WTC11 (cell line): ENCODE measurements at places on chromosomes 2 and 18.

- peak; percentile 65 for DNase-seq
Measured at GRCh38 chr2:225400060-225400511, 576 bp downstream of the NYAP2 start.

DNA sequence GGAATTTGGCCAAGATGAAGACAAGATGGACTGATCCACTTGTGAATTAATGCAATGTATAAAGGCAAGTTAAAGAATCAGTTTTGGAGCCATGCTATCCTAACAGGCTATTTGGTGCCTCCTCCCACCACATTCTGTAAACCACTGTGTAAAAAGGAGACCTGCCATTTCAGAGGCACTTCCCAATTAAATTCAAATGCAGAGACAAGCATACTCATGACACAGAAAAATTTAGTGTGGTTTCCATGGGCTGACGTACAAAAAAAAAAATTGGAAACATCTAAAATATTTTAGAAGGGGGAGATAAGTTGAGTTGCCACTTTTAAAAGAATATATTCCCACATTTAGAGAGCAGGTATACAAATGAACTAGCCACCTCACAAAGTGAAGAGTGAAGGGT is 112.1 kb downstream of the TCF4 start:
- DNase-seq, result no peak

DNA sequence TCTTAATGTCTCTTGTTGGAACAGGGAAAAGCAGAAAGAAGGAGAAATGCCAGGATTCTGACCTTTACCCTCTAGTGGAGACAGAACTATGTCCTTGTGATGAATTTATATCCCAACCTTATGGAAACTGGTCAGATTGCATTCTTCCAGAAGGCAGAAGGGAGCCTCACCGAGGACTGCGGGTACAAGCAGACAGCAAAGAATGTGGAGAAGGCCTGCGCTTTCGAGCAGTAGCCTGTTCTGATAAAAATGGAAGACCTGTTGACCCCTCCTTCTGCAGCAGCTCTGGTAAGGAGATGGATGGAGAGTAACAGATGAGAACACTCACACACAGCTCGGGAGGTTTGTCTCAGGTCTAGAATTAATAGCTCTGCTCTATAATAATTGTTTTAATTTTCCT is 552.7 kb upstream of the HNMT start:
- DNase-seq, result no peak

DNA sequence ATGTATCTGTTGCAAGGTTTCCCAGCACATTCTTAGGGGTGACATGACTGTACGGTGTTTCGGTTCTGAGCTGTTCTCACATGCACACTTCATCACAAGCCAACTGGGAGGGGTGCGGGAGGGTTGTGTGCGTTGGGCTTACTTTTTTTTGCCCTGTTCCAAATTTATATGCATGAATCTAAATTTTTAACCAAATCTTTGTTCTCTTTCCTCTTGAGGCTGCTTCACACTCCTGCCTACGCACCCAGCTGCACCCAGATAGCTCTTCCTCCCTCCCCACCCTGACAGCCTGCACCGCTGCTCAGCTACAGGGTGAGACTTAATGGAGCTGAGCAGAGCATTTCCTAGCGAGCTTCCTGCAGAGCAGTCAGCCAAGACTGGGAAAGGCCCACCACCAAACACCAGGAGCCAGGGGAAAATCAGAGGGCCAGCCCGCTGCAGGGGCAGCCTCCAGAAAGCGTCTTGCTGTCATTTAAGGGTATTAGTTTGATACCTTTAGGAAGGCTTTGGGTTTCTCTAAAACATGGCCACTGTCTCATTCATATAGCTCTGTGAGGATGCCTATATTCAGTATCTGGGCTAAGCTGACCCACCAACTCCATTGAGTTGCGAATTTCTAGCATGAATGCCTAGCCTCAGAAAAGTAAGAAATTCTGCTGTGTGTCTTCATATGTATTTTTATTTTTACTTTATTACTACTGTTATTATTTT is 84.5 kb downstream of the POU3F3 start:
- no peak for DNase-seq

DNA sequence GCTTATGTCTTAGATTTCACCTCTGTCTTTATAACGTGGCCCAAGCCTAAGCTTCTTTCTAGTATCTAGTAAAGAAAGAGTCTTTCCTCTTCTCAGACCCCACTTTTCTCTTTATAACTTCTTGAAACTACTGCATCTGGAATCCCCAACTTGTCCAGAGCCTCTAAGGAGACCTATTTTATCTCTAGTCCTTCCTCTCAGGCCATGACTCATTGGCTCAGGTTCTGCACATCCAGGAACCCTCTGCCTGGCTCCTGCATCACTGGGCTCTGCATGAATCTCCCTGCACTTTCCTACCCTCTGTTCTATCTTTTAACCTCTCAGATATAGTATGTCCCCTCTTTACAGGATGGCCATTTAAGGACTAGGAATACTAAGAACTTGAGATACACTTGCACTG is 124.7 kb downstream of the DNAH6 start:
- DNase-seq, result no peak

- DNase-seq, result no peak
Measured at GRCh38 chr2:229243890-229244560, 27.1 kb downstream of the PID1 start.

DNA sequence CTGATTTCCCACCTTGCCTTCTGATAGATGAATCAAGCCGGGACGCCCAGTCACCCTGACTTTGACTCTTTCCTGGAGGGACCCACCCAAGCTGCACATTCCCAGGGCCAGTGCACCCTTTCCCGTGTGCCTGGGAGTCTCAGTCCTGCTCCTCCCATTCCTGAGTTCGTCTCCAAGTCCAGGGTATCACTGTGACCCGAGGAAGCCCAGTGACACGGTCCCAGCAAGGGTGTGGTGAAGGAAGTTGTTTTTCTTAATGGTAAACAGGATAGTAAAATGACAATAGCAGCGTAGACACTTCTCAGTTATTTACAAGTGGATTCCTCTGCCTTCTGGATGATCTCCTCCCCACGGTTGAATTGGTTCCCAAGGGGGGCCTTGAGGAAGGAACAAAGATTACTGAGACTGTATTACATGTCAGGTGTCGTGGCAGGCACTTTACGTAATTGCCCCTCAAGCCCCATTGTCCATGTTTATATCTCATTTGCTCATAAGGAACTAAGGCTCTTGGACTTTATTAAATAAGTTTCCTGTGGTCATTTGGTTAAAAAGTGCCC is 123.3 kb downstream of the PRKCE start:
- DNase-seq, result no peak

DNA sequence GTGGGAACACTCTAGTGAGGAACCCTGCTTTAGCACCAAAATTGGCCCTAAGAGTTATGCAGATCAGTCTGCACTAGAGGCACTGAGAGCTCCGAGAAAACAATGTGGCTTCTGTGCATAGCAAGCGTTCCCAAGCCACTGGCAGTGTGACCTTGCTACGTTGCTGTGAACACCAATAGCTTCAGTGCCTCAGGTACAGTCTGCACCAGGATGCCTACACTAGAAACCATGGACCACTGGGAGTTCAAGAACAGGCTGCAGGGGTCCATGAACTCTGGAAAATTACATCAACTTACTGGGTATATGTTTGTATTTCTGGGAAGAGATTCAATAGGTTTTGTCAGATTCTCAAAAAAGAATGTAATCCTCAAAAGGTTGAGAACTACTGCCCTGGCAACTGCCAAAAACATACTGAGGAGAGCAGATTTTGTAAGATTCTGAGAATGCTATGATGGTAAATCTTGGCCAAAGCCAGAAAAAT is 18.3 kb upstream of the SP3 start:
- DNase-seq, result no peak

GRCh38 chr2:53569957-53570727 is 197.5 kb upstream of the CHAC2 start:
- DNase-seq, result no peak

DNA sequence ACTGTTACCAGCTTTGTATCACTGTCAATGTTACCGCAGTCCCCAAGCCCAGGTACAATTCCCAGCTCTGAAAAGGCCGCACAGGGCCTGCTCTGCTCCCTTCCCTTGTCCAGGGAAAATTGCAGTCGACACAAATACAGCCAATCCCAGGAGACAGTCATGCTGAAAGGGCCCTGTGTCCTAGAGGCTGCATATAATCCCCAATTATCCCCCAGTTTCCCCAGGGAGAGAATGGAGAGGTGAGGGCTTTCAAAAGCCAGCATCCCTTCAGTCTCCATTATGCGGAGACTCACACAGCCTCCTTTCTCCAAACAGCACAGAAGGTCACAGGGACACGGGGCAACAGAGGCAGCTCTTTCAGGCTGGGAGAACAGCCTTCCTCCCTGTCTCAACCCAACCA is 17.1 kb upstream of the CTIF start:
- DNase-seq, result no peak

DNA sequence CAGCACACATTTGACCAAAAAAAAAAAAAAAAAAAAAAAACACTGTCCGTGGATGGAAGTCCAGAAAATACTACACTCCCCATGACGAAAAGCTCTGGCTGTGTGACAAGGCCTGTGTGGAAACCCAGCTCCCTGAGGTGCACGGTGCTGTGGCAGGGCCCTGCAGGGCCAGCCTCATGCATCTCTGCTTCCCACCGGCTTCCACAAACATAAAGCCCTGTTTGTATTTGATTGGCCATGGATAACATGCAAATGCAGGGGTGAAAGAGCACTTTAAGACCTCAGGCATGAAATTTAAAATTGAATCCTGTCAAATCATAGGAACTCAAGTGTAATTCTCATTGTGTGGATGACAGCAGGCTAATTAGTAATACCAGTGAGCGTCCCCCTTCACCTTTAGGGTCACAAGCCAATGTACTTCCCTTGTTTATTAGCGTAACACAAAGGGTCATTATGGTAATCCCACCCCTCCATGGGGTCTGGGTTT is 757.2 kb downstream of the GALR1 start:
- DNase-seq, result no peak

GRCh38 chr18:8386669-8387380 is 222.4 kb upstream of the RAB12 start:
- DNase-seq, result no peak

DNA sequence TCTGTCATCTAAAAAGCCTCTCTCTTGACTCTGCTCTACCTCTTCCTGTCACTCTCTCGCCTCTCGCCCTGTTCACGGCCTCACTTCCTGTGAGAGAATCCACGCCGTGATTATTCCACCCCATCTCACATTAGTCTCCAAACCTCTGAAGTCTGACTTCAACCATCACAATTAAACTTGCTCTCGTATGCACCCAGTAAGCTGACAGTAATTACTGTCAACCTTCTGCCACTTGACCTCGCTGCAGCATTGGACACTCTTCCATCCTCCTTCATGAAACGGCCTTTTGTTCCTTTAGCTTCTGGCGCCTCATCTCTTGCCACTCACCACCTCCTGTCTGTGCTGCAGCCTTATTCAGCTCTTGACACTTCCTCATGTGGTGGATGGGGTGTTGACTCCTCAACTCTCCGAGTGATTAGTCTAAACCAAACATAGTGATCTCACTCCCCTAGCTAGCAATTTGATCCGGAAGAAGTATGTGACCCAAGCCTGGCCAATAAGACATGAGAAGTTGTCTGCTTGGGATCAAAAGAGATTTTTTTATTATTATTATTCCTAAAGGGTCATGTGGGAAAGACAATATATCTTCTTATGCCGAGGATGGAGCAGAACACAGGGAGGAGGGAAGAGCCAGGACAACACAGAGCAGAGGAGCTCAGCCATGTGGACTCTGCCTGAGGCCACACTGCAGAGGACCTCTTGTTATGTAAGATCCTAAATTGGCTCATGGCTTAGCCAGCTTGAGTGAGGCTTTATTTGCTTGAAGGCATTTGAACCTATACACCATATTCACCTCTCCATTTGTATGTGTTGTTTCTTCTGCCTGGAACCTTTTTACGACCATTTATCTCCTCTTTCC is 38.4 kb upstream of the MYO1B start:
- DNase-seq, result no peak
